ENCODE measurements at places on chromosomes 3 and 15.
A peak's percentile ranks its signal among the peaks of the same experiment; 100 is the strongest.

- peaks cover 21% of the 10 kb centered on the region for H3K36me3 ChIP-seq
- DNase-seq: no peak
- H3K27me3 ChIP-seq: no peaks in the 10 kb centered on the region
Observed at GRCh38 chr3:100125161-100125938, 11.0 kb upstream of the FILIP1L start.

- H3K27me3 ChIP-seq: no peaks in the 10 kb centered on the region
- H3K36me3 ChIP-seq: peaks cover 17% of the 10 kb centered on the region
- H3K27ac ChIP-seq: no peak overlapping the region
- no peak overlapping the region for H3K4me3 ChIP-seq
Observed at GRCh38 chr15:101269479-101270223, 7.6 kb downstream of the SELENOS start.

DNA sequence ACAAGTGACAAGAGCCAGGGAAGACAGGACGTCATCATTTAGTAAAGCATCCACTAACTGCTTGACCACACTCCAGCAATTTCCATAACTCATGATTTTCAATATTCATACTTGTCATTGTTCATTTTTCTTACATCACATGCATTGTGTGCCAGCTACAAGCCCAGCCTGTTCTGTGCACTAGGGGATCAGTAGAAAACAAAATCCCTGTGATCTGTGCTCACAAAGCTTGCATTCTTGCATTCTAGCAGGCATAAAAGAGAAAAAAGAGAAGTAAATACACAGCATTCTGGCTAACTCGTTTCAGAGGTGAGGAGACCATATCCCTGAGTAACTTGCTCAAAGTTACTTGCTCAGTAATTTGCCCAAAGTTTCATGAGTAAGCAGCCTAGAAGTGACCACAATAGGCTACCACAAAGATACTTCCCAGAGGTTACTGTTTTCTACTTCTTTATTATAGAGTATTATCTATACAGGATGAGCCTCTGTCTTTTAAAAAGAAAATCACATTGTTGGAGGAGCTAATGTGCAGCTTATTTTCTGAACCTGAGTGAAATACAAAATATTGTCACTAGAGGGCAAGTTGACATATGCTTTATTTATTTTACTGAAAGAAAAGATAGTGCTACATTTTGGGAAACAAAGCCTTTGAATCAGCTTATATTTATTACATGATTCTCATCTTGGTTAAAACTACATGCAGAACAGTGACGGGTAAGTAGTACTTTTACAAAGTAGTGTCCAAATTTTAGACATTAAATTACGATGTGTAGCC is 701.4 kb upstream of the LMCD1 start:
- no peak for DNase-seq
- H3K27me3 ChIP-seq: peaks cover 2% of the 10 kb centered on the region
- no peaks in the 10 kb centered on the region for H3K36me3 ChIP-seq
- H3K27ac ChIP-seq: no peak overlapping the region
- H3K4me3 ChIP-seq: no peak overlapping the region
- no peaks in the 10 kb centered on the region for H3K4me1 ChIP-seq

GRCh38 chr15:57554812-57555179 is 36.9 kb upstream of the MYZAP start:
- H3K4me1 ChIP-seq: no peaks in the 10 kb centered on the region
- no peak overlapping the region for H3K27ac ChIP-seq
- H3K4me3 ChIP-seq: no peak overlapping the region
- DNase-seq: no peak
- peaks cover 3% of the 10 kb centered on the region for H3K27me3 ChIP-seq

GRCh38 chr3:55164876-55165275 is 237.0 kb upstream of the LRTM1 start:
- DNase-seq: no peak
- H3K27ac ChIP-seq: no peak overlapping the region
- no peaks in the 10 kb centered on the region for H3K27me3 ChIP-seq
- no peak overlapping the region for H3K4me3 ChIP-seq
- no peaks in the 10 kb centered on the region for H3K4me1 ChIP-seq

- H3K27me3 ChIP-seq: peaks cover 2% of the 10 kb centered on the region
- H3K4me3 ChIP-seq: no peak overlapping the region
- no peaks in the 10 kb centered on the region for H3K4me1 ChIP-seq
- DNase-seq: no peak
Observed at GRCh38 chr15:58392611-58393161, 39.1 kb upstream of the LIPC start.

DNA sequence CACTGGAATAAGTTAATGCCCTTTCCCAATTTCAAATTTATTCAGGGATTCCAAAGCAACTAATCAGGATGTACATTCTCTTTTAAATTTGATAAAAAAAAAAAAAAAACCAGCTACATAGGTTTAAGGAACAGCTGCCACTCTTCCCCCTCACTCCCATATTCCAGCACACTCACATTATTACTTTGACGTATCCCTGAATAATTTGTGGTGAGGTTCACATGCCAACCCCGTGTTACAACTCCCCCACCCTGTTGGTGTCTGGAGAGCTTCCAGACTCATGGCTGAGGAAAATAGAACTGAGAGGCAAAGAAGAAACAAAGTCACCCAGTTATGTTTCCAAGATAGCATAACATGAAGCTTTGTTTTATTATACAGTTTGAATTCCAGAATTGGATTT is 300.5 kb upstream of the MME start:
- H3K36me3 ChIP-seq: no peaks in the 10 kb centered on the region
- H3K27me3 ChIP-seq: no peaks in the 10 kb centered on the region
- no peak for DNase-seq
- no peak overlapping the region for H3K4me3 ChIP-seq

DNA sequence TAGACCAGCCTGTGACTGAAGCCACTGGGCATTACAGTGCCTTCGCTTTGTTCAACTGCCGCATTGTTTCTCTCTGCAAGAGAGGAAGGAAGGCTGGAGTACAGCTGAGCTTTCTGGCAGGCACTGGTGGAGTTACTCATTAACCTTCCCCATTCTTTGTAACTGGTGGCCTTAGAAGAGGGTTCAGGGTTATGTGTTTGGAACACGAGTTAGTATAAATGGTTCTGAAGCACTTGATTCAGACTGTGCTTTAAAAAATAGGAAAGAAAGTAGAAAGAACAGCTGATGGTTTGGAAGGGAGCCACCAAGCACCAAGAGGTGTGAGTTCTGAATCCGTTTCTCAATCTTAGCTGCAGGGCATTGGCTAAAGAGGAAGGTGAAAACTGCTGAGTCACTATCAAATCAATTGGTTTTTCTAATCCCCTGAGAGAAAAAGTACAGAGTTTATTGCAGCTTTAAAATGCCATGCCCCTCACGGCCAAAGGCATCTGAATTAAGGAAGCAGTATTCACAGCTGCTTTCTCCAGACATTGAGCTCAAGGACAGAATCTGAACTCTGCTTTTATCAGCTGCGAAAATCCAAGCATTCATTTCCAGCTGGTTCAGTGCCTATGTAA is 3.6 kb downstream of the HGD start:
- no peak overlapping the region for H3K4me3 ChIP-seq
- no peaks in the 10 kb centered on the region for H3K36me3 ChIP-seq
- DNase-seq: no peak
- H3K27me3 ChIP-seq: no peaks in the 10 kb centered on the region
- no peaks in the 10 kb centered on the region for H3K4me1 ChIP-seq

DNA sequence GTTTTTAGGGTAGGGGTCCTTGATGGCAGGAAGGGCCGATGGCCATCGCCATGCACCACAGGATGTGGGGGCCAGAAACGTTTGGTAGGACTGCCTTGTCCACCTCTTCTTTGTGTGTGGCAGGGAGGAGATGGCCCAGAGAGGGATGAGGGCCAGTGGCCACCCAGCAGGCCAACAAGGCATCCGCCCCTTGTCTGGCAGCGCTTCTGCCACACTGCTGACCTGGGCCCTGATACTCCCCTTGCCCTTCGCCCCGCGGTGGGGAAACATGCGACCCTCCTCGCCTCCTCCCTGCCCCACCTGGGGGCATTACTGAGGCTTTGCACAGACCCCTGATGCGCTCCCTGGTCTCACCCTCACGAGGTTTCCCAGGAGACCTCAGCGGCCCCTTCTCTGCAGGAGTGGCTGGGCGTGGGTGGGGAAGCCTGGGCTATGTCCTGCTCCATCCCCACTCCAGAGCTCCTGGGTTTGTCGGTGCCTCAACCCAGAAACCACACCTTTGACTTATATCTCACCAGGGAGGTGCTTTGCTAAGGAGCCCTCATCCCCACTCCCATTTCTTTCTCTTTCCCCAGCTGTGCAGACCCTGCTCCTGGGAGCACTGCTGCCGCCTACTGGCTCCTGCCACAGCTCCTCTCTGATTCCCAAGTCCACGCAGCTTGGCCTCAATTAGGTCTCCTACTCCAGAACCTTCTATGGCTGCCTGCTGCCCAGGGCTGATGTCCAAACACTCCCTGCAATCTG is 38.7 kb downstream of the FEM1B start:
- no peaks in the 10 kb centered on the region for H3K36me3 ChIP-seq
- H3K27me3 ChIP-seq: no peaks in the 10 kb centered on the region
- H3K4me3 ChIP-seq: no peak overlapping the region

GRCh38 chr15:74768099-74768770 is 13.6 kb upstream of the CSK start:
- no peaks in the 10 kb centered on the region for H3K27me3 ChIP-seq
- H3K36me3 ChIP-seq: no peaks in the 10 kb centered on the region
- peak overlapping the region; percentile 65 for H3K27ac ChIP-seq
- no peak for DNase-seq
- H3K4me3 ChIP-seq: peak overlapping the region; percentile 52

- no peaks in the 10 kb centered on the region for H3K4me1 ChIP-seq
- no peaks in the 10 kb centered on the region for H3K27me3 ChIP-seq
- DNase-seq: no peak
- H3K36me3 ChIP-seq: peaks cover 23% of the 10 kb centered on the region
- no peak overlapping the region for H3K4me3 ChIP-seq
- H3K27ac ChIP-seq: no peak overlapping the region
Observed at GRCh38 chr3:188468196-188468595, 314.2 kb downstream of the LPP start.

- no peaks in the 10 kb centered on the region for H3K27me3 ChIP-seq
- peaks cover 6% of the 10 kb centered on the region for H3K4me1 ChIP-seq
- H3K36me3 ChIP-seq: peaks cover 31% of the 10 kb centered on the region
- DNase-seq: no peak
- H3K27ac ChIP-seq: no peak overlapping the region
Observed at GRCh38 chr3:120763601-120764000, 21.1 kb downstream of the GTF2E1 start.

DNA sequence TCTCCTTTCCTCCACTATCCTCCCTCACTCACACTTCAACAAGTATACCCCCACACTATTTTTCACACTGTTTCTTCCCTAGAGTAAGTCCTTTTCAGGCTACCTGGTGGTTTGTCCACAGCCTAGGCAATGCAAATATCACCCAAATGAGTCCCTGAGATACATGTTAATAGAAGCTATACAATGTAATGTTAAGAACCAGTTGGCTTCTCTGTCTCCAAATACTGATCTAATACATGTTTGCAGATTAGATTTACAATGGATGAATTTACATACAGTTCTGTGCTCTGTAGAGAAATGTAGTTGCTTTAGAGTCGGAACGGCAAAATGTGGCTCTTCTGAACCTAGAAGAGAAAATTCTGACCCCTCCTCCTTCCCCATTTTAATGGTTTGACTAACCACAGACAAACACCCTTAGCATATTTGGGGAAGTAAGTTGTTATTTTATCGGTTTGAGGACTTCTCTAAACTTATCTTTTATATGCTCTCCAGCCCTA is 63.6 kb upstream of the MBNL1 start:
- H3K27me3 ChIP-seq: no peaks in the 10 kb centered on the region
- H3K4me1 ChIP-seq: peaks cover 47% of the 10 kb centered on the region
- peak overlapping the region; percentile 95 for H3K4me3 ChIP-seq
- DNase-seq: no peak
- peaks cover 26% of the 10 kb centered on the region for H3K36me3 ChIP-seq
- peak overlapping the region; percentile 87 for H3K27ac ChIP-seq

DNA sequence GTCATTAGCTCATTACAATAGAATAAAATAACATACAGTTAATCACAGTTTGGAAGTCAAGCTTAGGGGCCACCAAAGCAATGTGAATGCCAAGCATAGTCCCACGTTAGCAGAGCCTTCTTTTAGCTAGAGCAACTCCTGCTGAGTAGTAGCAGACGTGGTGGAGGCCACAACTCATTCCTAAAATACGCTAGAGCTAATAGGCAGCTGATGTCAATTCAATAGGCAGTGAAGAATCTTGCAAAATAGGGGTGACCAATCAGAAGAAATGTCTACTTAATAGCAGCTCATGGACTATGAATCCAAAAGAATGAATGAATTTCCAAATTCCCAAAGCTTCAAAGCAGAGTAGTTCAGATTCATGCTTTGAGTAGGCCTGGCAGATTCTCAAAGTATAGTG is 292.9 kb upstream of the RORA start:
- H3K4me1 ChIP-seq: peaks cover 10% of the 10 kb centered on the region
- peaks cover 14% of the 10 kb centered on the region for H3K27me3 ChIP-seq
- DNase-seq: no peak
- no peak overlapping the region for H3K27ac ChIP-seq

DNA sequence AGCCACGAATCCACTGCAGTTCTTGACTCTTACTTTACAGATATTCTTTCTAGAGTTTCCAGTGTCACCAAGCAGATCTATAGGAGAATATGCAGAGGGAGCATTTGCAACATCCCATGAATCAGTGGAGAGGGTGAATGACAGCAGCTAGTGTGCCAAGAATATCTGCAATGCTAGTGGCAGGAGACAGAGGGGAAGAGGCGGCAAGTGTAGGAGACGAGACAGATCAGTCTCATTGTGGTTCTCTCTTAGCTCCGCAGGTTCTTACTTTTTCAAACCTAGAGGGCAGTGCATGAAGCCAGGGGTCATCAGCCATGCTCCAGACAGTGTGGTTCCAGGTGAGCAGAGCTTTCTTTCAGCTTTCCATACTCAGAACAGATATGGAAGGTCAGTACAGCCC is 744 bp downstream of the ZNF619 start:
- H3K4me3 ChIP-seq: peak overlapping the region; percentile 86
- peak overlapping the region; percentile 85 for H3K27ac ChIP-seq
- H3K36me3 ChIP-seq: peaks cover 25% of the 10 kb centered on the region

GRCh38 chr3:95319921-95320494 is 1257.1 kb downstream of the NSUN3 start:
- no peak for DNase-seq
- H3K27ac ChIP-seq: no peak overlapping the region
- no peak overlapping the region for H3K4me3 ChIP-seq
- H3K27me3 ChIP-seq: no peaks in the 10 kb centered on the region
- no peaks in the 10 kb centered on the region for H3K36me3 ChIP-seq

- H3K4me1 ChIP-seq: no peaks in the 10 kb centered on the region
- H3K4me3 ChIP-seq: no peak overlapping the region
- no peaks in the 10 kb centered on the region for H3K36me3 ChIP-seq
Observed at GRCh38 chr15:36479200-36479896, 100.1 kb upstream of the CDIN1 start.

- H3K36me3 ChIP-seq: no peaks in the 10 kb centered on the region
- no peak for DNase-seq
- no peak overlapping the region for H3K27ac ChIP-seq
- no peaks in the 10 kb centered on the region for H3K27me3 ChIP-seq
- H3K4me3 ChIP-seq: no peak overlapping the region
Observed at GRCh38 chr3:62589078-62589477, 215.7 kb upstream of the FEZF2 start.

GRCh38 chr3:80754969-80755368 is 987.2 kb upstream of the ROBO1 start:
- DNase-seq: no peak
- H3K27me3 ChIP-seq: no peaks in the 10 kb centered on the region
- no peak overlapping the region for H3K27ac ChIP-seq
- H3K36me3 ChIP-seq: no peaks in the 10 kb centered on the region

Data from activated naive CD8-positive, alpha-beta T cell treated with anti-CD3 and anti-CD28 coated beads, Interleukin-2, amount 10 ng/mL, durations not matched to agents 7 days and 5 days (primary cell).